ENCODE measurements at places on chromosomes 5 and 9.

- no peak for DNase-seq
Observed at GRCh38 chr5:54446379-54446732, 9.1 kb upstream of the HSPB3 start.

DNA sequence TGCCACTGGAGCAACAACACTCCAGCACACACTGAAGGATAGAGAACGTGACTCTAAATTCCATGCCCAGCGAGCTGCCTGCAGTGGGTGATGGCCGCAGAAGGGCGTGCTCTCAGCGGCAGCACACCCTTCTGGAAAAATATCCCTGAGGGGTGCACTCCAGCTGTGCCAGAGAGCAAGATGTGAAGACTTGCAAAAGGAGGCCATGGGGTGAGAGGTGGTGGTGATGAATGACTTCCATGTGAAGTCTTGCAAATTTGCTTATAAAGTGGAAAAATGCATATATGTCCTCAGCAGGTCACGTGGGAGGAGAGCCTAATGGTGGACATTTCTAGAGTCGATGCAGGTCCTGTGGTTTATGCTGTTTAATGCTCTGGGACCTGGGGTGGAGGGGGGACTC is 39.8 kb upstream of the COL5A1 start:
- DNase-seq = no peak

GRCh38 chr9:15873573-15874177 is 320.8 kb downstream of the CCDC171 start:
- peak; percentile 13 for DNase-seq

DNA sequence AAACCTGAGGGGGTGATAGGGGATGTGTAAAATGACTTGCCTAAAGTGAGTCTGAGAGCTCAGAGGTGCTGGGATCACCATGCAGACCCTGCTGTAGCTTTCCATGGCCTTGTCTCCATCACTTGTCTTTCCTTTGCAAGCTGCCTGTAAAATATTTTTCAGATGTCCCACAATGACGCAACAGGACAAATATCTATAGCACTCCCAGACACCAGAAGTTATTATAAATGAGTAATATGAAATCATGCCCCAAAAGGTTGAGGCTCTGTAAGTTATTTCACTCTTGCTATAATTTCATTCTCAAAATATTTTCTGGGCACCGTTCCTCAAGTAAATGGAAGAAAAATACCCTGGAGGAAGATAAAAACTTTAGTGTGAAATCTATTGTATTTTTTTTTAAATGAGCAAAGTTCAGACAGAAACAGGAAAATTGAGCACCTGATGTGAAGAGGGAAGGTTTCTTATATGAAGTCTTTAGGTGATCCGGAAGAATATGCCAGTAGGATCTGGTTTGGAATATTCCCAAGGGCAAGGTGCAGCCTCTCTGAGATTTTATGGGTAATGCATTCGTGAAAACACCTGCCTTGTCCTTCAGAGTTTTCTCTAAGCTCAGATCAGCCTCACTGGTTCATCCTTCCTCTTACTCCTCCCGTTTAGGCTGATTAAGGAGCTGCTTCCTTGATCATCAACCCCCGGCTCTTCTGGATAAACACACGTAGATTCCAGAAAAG is 138.3 kb upstream of the DMAC1 start:
- DNase-seq = no peak

DNA sequence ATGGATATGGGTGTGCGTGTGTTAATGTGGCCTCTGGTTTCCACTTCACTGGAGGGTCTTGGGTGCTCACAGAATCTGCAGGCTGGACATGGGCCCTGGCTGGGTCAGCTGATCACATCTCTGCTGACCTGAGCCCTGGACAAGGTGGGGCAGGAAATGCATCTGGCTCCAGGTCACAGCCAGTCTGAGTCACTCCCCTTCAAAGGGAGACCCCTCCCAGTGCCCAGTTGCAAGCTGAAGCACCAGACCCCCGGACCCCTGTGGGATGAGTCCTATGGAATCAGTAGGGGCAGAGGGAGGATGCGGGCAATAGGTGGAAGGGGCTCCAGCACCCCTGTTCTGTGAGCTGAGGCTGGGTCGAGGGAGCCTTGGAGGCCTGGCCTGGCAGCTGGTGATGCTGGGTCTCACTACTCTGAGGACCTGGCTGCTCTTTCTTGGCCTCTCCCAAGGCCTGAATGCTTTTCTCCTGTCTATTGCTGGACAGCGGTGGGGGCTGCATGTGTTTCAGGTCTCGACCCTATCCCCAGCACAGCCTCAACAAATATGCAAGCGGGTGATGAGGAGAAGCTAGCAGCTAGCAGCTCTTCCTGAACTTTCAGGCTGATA is 54.5 kb downstream of the PHF2 start:
- DNase-seq = no peak

DNA sequence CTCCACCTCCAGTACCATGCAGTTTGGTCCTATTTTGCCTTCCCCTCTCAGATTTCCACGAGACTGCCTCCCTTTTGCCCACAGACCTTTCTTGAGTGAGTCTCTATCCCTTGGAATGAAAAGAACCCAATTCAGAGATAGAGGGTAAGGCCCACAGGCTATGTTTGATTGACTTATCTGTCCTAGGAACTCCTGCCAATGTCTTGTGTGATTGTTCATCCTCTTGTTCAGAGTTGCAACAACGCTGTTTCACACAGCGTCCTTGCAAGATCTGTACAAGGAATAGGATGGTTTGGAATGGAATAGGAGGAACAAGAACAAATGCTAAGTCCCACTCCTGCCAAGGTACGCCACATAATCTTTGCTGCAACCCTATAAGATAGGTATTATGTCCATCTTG is 142.2 kb upstream of the ABCA1 start:
- no peak for DNase-seq

DNA sequence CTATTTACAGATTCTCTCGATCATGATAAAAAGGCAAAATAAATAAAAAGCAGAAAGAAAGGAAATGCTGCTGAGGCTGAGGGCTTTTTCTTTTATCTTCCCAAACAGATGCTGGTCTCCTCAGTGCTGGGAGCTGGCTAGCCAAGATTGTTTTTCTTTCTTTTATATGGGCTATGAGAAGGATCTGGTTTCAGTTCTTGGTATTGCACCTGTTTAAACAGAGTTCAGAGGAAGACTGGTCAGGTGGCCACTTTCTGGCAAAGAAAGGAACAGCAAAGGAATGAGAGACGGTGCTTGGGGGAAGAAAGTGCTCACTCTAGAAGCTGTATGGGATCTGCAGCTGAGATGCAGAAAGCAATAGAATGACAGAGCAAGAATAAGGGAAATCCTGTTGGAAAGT is 88.9 kb downstream of the SLF1 start:
- no peak for DNase-seq

- DNase-seq = no peak
Observed at GRCh38 chr5:156594406-156594805, 255.7 kb upstream of the PPP1R2B start.

All from CD4-positive, alpha-beta T cell treated with Interleukin-2 at 100 ng/mL for 4 hours (primary cell).